WTC11 (cell line): ENCODE measurements at places on chromosomes 4 and X.

- DNase-seq: no peak
Observed at GRCh38 chrX:53072418-53073114, 9.6 kb upstream of the TSPYL2 start.

DNA sequence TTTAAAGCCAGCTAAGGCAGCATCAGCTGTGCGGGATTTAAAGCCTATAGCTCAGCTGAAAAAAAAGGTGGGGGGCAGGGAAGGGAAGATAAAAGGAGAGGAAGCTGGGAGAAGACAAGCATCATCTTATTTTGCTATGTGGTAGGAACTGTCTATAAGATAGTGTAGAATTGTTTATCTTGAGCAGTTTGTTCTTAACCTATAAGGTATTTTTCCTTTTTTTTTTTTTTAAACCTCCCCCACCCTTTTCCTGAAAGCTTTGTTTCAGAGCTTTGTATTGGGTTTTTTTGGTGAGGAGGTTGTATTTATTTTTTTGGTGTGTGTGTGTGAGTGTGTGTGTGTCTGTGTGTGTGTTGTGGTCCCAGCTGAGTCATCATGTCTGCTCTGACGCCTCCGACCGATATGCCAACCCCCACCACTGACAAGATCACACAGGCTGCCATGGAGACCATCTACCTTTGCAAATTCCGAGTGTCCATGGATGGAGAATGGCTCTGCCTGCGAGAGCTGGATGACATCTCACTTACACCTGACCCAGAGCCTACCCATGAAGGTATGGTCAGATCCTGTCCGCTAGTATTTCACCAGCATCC is 531 bp downstream of the RUFY3 start:
- no peak for DNase-seq

DNA sequence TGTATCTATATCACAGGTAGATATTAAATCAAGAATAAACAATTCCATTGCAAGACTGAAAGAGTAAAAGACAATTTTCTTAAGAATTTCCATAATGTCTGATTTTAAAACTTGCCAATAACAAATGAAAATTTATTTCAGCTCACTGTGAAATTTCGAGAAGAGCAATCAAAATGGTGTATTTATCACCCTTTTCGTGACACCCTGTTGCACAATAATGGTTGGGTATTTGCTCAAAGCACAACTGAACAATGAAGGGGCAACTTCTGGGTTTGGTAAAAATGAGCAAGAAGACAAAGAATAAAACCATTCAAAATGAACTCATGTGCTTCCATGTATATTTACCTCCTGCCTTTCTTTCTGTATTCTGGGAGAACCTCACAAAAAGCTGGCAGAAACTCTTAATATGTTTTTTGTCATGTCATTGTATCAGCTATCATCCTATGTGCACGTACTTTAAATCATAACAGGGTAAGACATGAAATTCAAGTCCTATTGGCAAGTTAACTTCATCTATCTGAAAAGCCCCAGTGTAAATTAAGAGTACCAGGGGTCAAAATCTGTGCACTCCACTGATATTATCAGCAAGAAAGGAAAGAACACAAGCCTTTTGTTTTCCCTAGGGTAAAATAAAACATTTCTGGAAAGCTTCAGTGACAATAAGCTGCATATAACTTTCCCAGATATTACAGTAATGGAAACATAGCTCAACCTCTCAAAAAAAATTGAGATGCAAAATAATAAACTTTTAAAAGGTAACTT is 126.9 kb upstream of the CBR4 start:
- DNase-seq: no peak

- no peak for DNase-seq
Observed at GRCh38 chr4:10403633-10404445, 53.4 kb downstream of the ZNF518B start.

DNA sequence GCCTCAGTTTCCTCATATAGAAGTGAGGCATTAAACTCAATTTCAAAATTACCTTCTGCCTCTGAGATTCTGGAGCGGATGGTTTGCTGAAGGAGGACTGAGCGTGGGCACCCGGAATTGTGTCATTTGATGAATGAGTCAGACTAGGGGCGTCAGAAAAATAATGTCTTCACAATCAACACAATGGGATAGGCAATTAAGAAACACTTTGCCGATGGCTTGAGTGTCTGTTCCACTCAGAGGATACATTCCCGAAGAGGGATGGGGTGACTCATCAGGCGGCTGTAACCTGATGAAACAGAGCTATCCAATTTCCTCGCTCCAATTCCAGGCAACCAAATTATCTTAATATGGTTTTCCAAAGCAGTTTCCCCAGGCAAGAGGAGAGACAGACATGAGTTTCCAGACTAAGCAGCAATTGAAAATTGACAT is 1.2 kb upstream of the CHRNA9 start:
- DNase-seq: no peak

GRCh38 chr4:78642934-78643333 is 91.4 kb downstream of the ANXA3 start:
- DNase-seq: no peak

- DNase-seq: no peak
Observed at GRCh38 chr4:38133711-38134480, 173.7 kb downstream of the PTTG2 start.

GRCh38 chr4:8422786-8423185 is 17.7 kb downstream of the ACOX3 start:
- DNase-seq: no peak

GRCh38 chr4:142064181-142064580 is 427.8 kb downstream of the IL15 start:
- no peak for DNase-seq

DNA sequence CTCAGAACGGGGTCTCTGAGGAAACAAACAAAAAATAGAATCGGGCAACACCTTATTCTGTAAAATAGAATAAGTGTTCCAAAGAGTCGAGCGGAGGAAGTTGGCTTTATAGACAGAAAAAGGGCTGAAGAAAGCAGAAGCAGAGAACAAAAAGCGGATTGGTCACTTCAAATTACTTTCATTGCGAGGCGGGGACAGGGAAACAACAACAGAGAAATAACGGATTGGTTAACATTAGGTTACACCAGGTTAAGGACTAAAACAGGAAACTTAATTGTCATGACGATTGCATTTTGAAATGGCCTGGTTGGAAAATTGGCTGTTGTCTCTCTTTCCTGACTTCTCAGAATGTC is 433 bp upstream of the COQ2 start:
- DNase-seq: no peak

DNA sequence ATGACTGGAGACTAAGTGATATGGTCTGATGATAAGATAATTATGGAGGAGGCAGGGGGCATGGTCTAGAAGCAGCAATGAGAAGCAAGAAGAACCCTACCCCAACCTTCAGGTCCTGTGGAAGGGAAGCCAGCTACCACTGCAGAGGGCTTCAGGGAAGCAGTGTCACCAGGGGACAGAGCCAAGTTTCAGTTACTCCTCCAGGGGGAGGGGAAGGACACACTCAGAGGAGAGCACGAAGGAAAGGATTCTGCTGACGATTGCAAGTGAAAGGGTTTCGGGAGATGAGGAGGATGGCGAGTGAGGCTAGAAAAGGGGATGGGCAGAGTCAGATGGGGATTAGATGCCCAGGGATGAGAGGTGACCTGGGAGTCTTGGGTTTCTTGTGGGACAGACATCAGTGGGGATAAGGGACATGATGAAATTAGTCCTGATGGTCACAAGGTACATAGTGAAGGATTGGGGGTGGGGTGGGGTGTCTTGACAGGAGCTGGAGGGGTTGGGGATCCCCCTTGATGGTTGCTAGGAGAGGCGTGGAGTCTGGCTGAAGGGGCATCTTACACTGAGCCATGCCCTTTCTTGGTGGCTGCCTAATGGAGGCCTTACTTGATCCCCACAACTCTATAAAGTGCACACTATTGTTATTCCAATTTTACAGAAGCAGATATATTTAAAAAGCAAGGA is 45.4 kb downstream of the TIGD4 start:
- no peak for DNase-seq

DNA sequence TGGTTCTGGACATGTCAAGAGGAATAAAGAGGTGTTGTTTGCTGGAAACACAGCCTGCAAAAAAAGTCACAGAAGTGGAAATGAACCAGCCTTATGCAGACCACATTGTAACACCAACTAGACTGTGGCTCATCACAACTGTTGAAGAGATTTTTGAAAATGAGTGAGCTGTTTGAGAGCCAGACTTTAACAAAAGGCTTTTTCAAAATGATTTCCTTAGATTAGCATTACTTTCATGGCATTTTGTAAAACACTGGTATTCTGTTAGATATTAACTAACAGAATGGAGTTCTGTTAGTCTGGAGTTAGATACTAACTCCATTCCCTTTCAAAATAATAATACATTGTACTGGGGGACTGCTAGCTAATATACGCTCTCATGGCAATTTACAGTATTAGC is 60.6 kb upstream of the GABRA2 start:
- DNase-seq: no peak

- no peak for DNase-seq
Observed at GRCh38 chrX:79645749-79646148, 278.6 kb upstream of the ITM2A start.

DNA sequence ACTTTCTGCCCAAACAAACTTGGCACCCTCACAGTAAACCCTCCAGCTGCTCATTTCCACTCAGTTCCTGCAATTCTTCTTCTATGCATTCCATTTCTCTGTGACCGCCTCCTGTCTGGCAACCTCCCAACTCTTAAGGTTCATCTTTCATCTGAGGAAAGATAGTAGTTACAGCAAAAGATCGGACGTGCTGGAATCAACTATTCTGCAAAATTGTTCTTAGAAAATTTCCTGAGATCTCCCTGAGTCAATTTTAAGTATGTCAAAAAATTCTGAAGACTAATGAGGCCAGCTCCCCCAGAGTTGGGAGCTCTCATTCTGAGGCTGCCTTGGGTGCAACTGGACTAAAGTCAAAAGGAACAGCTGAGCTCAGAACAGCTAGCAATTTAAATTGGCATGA is 1026.0 kb downstream of the ADGRL3 start:
- DNase-seq: no peak

GRCh38 chr4:7087036-7087435 is 19.2 kb upstream of the GRPEL1 start:
- no peak for DNase-seq

DNA sequence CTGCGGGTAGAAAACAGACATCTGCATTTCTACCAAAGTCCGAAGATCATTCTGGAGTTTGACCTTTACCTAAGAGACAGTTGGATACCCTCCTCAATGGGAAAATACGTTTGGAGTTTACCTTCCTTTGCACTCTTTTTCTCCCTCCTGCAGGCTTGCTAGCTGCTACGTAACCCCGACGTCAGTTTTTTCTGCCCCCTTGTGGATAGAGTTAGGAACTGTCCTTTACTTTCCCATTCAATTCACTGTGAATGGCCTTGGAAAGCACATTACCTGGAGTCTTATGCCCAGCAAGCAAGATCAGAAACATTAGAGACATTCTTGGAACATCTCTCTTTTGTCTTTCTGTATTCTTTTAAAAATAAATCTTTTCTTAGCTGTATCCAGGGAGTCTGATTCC is 250.7 kb downstream of the NAP1L3 start:
- DNase-seq: peak; percentile 10

- no peak for DNase-seq
Observed at GRCh38 chr4:184444953-184445309, 29.4 kb downstream of the IRF2 start.

GRCh38 chr4:57280481-57280880 is 170.3 kb upstream of the IGFBP7 start:
- no peak for DNase-seq

GRCh38 chr4:41024556-41025491 is 189.5 kb downstream of the APBB2 start:
- DNase-seq: no peak

DNA sequence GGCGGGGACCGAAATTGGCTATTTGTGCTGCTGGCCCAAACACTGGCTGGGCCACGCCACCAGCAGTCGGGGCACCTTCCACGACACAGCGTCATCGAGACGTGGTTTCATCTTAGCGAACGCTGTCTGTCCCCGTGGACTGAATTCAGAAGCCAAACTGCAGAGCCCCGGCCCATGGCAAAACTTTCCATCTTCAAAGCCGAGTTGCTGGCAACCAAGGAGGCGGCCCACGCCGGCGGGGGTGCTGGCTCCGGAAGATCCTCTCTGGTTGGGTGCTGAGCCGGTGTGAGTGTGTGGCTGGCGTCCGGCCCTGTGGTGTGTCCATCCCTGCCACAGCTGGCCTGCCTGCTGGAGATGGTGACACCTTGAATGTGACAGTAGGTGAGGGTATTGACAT is 96.6 kb upstream of the ADRA2C start:
- DNase-seq: no peak

- DNase-seq: no peak
Observed at GRCh38 chr4:139562067-139562684, 6.2 kb upstream of the SETD7 start.

DNA sequence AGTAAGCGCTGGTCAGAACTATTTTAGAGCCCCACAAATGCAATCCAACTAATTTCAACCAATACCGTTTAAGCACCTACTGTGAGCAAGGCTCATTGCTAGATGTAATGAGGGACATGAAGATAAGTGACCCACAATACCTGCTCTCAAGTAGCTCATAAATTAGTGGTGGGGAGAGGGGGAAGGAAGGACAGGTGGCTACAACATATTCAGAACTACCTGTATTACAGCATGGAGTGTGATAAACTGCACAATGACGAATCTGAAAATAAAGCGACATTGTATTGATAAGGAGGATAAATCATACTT is 311.6 kb upstream of the DIAPH2 start:
- no peak for DNase-seq

DNA sequence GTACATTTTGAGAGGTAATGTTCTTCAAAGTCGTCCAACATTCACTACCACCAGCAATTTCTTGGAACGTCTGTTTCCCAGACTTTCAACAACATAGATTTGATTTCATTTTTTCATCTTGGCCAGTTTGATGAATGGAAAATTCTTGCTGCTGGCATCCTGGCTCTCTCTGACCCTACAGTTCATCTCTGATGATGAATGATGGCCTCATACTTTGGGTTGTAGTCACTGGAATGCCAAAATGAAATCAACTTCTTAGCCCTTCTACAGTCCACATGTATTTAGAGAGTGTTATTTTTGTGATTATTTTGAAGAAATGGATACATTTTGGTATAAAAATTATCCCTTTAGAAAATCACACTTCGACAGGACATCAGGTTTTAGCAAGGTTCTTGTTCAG is 8.8 kb downstream of the CHST7 start:
- DNase-seq: no peak

DNA sequence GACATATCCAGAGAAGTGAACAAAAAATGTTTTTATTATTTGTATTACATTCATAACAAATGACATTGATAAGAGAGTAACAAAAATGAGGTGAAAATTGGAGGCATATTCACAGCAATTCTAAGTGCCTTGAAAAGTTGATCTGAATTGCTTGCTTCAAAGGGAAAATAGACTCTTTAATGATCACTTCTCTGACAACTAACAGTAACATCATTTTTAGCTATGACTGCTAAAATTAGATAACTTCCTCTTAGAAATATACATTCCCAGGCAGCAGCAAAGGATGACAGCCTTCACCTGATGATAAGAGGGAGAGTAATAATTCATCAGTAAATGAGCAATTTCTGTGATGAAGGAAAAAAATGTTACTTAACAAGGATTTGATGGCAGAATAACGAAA is 472.5 kb downstream of the PCDH10 start:
- no peak for DNase-seq

- no peak for DNase-seq
Observed at GRCh38 chr4:74293558-74293957, 14.7 kb upstream of the EPGN start.

GRCh38 chrX:129749069-129749468 is 10.3 kb downstream of the XPNPEP2 start:
- no peak for DNase-seq

GRCh38 chr4:1614854-1615595 is 69.1 kb downstream of the FAM53A start:
- no peak for DNase-seq
